Stimulated activated CD4-positive, alpha-beta T cell treated with anti-CD3 and anti-CD28 coated beads, Interleukin-1b, Interleukin-23, amount 100 ng/mL, for 1 hour (primary cell): ENCODE measurements at places on chromosomes 11 and 22.

GRCh38 chr11:99177446-99177845, 156.7 kb downstream of the CNTN5 start:
- DNase-seq, result no peak

DNA sequence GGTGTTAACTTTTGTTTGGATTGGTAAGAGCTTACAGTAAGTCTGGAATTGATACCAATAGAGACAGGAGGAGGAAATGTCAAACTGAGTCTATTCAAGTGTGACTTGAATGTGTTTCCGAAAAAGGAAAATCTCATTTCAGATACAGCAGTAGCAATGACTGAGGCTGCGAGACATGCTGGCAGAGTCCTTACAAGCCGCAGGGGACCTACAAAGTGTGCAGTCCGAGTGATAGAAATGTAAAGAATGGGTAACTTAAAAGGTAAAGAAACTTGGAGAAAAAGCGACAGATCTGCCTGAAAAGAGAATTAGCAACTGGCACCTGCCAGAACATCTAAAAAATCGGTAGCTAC, 444 bp downstream of the CWF19L2 start:
- no peak for DNase-seq

DNA sequence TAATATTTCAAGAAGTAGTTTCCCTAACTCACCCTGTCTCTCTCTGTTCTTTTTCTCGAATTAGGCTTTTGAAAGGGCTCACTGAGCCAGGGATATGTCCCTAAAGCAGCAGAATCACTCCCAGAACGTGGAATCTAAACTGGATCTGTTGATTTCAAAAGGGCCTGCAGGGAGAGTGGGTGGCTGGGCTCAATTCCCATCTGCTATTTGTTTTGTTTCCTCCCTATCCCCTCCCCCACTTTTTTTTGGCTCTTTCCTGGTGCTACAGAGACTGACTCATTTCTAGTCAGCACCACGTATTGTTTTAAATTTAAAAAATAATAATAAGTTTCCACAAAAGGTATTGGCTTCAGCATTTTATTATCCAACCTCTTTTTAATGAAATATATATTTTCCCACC, 961.5 kb downstream of the FAM181B start:
- no peak for DNase-seq

GRCh38 chr11:68120273-68121066, 718 bp downstream of the CHKA start:
- DNase-seq, result no peak

- DNase-seq, result no peak
Measured at GRCh38 chr11:2584812-2585565, 114.8 kb downstream of the KCNQ1OT1 start.

DNA sequence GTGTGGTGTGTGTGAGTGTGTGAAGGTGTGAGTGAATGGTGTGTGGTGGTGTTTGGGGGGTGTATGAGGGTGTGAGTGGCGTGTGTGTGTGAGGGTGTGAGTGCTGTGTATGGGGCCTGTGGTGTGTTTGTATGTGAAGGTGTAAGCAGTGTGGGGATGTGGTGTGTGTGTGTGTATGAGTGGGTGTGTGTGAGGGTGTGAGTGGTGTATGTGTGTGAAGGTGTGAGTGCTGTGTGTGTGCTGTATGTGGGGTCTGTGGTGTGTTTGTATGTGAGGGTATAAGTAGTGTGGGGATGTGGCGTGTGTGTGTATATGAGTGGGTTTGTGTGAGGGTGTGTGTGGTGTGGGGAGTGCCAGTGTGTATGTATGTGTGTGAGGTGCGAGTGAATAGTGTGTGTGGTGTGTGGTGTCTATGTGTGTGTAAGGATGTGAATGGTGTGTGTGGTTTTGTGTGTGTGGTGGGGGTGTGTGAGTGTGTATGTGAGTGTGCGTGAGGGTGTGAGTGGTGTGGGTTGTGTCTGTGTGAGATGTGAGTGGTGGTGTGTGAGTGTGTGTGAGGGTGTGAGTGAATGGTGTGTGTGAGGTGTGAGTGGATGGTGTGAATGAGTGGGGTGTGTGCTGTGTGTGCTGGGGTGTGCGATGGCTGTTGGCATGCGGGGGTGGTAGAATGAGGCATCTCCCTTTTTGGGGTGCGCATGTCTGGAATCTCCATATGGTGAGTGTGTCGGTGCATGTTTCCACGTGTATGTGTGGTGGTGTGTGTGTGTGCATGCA, 22.5 kb upstream of the SHISAL1 start:
- DNase-seq, result no peak

DNA sequence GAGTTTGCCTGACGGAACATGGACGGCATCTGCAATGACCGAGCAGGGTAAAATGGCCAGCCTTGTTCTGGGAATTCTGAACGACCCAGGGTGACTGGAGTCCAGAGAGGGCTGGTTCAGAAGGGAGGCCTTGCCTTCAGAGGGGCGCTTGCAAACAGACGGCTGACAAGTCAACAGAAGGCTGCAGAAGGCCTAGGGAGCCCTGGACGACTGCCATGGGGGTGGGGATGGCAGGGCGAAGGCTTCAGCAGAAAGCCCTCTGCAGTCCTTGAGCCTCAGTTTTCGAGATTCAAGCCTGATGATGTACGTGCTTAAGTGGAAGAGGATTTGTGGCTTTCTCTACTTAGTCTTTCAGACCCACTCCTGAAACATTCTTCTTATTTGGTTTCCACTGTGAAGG, 117.1 kb upstream of the TBCEL start:
- DNase-seq, result no peak

DNA sequence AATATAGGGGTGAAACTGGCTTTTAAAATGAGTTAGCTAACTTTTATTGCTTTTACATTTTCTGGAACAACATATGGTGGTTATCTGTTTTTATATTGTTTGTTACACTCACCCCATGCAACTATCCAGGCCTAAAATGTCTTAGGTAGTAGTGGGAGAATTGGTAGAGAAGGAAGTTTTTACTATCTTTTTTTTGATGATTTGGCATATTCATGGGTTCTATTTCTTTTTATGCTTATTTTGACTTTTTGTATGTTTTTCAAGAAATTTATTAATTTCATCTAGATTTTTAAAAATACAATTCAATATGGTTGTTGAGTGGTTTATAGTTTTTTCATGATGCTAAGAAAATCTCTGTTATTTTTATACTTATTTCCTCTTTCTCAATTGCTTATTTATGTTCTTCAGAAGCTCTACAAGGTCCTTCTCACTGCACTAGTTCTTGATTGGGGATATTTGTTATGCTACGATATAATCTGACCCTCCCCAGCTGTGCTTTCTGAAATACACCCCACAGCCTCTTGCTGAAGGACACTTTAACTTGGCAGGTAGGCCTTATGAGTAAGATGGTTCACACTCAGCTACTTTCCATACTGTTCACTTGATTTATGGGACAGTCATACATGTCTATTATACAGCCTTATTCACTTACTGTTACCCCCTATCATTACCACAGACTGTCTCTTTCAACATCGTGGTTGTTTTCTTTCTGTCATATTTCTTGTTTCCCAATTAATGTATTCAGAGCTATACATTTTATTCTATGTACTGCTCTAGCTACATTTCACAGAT, 431.2 kb downstream of the METTL15 start:
- no peak for DNase-seq
